ENCODE measurements at places on chromosomes 5 and 9. TPM values are rescaled to one million over a fixed set of nuclear protein-coding genes. Genes with fewer than 3 reads are reported as not detected.

Gene DBN1
- 39.5 TPM for total RNA-seq

Gene RGS7BP
- total RNA-seq = not detected

Gene ENTREP1
- not detected for total RNA-seq

Gene NUTM2F
- total RNA-seq = not detected

Gene MUSK
- 5.5 TPM for total RNA-seq

DNA sequence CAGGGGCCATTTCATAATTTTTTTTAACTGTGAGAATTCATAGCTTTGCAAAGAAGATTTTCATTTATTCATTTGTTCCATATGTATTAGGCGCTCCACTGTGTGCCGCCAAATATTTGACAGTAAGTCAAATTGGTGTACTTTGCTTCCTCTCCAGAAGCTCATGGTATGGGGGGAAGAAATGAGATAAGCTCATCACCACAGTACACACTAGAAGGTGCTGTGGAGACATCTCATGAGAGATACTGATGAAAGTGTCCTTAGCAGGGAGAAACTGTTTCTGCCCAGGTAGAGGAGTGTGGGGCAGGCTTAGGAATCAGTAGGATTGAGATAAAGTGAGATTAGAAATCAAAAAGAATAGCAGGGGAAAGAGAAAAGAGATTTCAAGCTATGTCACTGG lies 136.2 kb downstream of the CDH6 start:
- no peak for DNase-seq

GRCh38 chr5:53576674-53577073 lies 16.2 kb downstream of the NDUFS4 start:
- no peak for DNase-seq

DNA sequence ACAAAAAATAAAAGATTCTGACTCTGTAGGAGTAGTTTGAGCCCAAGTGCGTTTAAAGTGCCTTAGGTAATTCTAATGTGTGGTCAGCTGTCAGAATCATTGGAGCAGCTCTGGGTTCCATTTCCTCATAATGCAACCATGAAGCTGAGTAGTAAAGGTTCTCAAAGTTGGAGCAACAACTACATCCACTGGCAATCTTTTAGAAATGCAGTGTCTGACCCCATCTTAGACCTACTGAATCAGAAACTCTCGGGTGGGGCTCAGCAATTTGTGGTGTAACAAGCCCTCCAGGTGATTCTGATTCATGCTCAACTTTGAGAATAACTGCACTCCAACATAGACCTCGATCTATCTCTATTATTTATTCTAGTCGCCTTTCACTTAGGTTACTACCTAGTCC lies 7.6 kb upstream of the ALDH1A1 start:
- DNase-seq = no peak

DNA sequence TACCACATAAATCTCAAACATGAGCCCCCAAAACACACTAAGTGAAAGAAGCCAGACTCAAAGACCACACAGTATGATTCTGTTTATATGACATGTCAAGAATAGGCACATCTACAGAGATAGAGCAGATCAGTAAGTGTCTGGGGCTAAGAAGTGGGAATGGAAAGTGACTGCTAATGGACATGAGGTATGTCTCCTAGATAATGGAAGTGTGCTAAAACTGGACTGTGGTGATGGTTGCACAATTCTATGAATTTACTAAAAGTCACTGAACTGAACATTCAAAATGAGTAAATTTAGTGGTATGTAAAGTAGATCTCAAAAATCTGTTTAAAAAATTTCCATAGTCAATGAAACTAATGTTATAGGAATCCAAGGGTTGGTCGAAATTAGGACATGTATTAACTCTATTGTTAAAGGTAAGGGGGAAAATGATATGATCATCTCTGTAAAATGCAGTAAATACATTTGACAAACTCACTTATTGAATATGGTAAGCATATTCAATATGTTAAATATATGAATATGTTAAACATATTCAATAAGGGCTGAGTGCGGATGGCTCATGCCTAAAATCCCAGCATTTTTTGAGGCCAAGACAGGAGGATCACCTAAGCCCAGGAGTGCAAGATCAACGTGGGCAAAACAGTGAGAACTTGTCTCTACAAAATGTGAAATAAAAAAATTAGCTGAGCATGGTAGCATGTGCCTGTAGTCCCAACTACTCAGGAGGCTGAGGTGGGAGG lies 51.7 kb downstream of the NUP155 start:
- DNase-seq = no peak

DNA sequence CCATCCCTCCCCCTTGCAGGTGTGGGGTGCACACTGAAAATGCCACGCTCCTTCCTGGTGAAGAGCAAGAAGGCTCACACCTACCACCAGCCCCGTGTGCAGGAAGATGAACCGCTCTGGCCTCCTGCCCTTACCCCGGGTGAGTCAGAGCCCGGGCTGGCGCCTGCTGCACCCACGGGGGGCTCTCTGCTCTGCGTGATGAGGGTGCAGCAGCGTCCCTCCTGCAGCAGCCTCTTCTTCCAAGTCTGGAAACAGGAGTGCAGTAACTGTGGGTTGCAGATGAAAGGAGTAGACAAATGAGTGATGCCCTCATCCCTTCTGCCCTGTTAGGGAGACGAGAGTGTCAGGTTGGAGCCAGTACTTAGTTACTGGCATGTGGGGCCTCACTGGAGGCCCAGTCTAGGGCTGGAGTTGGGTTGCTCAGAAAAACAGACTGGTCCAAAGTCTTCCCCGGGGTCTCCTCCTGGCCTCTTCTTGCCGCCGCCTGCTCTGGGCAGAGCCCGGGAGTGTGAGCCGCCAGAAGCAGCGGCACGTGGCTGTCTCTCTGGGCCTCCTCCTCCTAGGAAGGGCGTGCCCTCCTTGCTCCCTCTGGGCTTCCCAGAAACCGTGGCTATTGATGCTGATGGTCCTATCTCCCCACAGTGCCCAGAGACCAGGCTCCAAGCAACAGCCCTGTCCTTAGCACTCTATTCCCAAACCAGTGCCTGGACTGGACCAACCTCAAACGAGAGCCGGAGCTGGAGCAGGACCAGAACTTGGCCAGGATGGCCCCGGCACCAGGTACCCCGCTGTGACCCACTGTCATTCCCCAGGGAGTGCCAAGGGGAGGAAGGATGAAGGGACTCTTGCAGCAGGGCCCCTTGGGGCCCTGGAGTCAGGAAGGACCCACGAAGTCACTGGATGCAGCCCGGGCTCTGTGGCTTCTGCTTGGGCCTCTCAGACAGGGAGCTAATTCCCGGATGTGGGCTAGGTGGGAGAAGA lies 8.4 kb downstream of the GFI1B start:
- no peak for DNase-seq

DNA sequence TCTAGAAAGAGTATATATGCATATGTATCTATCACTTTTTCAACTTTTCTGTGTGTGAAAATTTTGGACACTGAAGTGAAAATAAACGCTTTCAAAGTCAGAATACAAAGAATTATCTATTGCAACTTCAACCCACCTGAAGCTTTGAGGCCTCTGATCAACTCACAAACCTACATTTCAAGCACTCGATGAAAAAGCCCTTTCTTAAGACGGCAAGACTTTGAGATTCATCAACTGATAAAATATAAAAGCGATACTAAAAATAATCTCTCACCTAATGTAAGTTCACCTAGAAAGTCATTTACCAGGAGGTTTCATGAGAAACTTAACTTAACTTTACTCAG lies 1.2 kb downstream of the GOLPH3 start:
- no peak for DNase-seq

GRCh38 chr9:71001780-71002386 lies 119.5 kb downstream of the TRPM3 start:
- DNase-seq = no peak

GRCh38 chr5:43646992-43647391 lies 44.0 kb downstream of the NNT start:
- DNase-seq = no peak

GRCh38 chr5:55577353-55578060 lies 42.7 kb upstream of the PLPP1 start:
- DNase-seq = peak; percentile 16

DNA sequence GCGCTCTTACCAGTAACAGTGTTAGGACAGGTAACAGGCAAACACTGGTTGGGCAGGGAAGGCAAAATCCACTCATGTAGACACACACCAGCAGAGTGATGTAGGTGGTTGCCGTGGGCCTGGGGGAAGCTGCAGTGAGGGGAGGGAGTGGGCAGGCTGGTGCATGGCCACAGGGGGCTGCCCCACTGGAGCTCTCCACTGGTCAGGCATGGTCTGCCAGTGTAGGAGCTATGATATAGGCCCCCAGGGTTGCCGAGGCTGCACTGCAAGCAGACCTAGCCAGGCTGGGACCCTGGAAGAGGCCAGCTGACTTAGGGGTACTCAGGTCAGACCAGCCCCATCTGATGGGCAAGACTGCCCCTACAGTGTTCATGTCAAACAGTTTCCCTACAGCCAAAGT lies 154.6 kb downstream of the GDNF start:
- DNase-seq = no peak

All from RPMI7951 (cell line).